ENCODE measurements at places on chromosomes 1 and 21. TPM values are rescaled to one million over a fixed set of nuclear protein-coding genes. Genes with fewer than 3 reads are reported as not detected.

TTC13 gene
- total RNA-seq: 15.8 TPM

RCAN1 gene
- 243 TPM for total RNA-seq

MTHFR gene
- 33.7 TPM for total RNA-seq

FCRLA gene
- 0.71 TPM for total RNA-seq

TCHH gene
- under 0.01 TPM for total RNA-seq

CR1 gene
- total RNA-seq: not detected

C1QC gene
- 0.14 TPM for total RNA-seq

DYNLT5 gene
- 0.71 TPM for total RNA-seq

C8A gene
- total RNA-seq: not detected

SLC1A7 gene
- total RNA-seq: 1.00 TPM

NBPF6 gene
- total RNA-seq: not detected

ANKRD35 gene
- total RNA-seq: 1.9 TPM

ATP1A2 gene
- total RNA-seq: 0.65 TPM

TNFRSF18 gene
- total RNA-seq: not detected

DHCR24 gene
- 130 TPM for total RNA-seq

SMIM1 gene
- 2.0 TPM for total RNA-seq

CFAP57 gene
- total RNA-seq: 0.28 TPM

SLAMF6 gene
- total RNA-seq: not detected

IL20 gene
- total RNA-seq: not detected

PDC gene
- 0.28 TPM for total RNA-seq

RASAL2 gene
- total RNA-seq: 12.1 TPM

BTBD19 gene
- total RNA-seq: 4.3 TPM

TMEM79 gene
- total RNA-seq: 2.2 TPM

CCDC190 gene
- total RNA-seq: 0.14 TPM

TDRD10 gene
- not detected for total RNA-seq

CRYAA gene
- not detected for total RNA-seq

IVL gene
- total RNA-seq: not detected

MACO1 gene
- total RNA-seq: 16.6 TPM

SMCP gene
- not detected for total RNA-seq

CD34 gene
- total RNA-seq: 0.14 TPM

HORMAD1 gene
- not detected for total RNA-seq

RSPO1 gene
- total RNA-seq: 0.74 TPM

OR2T34 gene
- not detected for total RNA-seq

SERINC2 gene
- 5.2 TPM for total RNA-seq

NBPF4 gene
- total RNA-seq: not detected

MNDA gene
- not detected for total RNA-seq

PDZK1IP1 gene
- not detected for total RNA-seq

GPR37L1 gene
- under 0.01 TPM for total RNA-seq

KCNK2 gene
- total RNA-seq: 3.1 TPM

OR2L5 gene
- total RNA-seq: not detected

RIIAD1 gene
- total RNA-seq: not detected

FRRS1 gene
- total RNA-seq: 23.8 TPM

ASTN1 gene
- total RNA-seq: not detected

TRIM62 gene
- total RNA-seq: 2.3 TPM

ANGPTL3 gene
- not detected for total RNA-seq

FMO1 gene
- 0.14 TPM for total RNA-seq

SAMD11 gene
- total RNA-seq: 36.6 TPM

LHX8 gene
- total RNA-seq: 1.00 TPM

C1orf141 gene
- not detected for total RNA-seq
